ENCODE measurements at places on chromosomes 2 and 18.

DNA sequence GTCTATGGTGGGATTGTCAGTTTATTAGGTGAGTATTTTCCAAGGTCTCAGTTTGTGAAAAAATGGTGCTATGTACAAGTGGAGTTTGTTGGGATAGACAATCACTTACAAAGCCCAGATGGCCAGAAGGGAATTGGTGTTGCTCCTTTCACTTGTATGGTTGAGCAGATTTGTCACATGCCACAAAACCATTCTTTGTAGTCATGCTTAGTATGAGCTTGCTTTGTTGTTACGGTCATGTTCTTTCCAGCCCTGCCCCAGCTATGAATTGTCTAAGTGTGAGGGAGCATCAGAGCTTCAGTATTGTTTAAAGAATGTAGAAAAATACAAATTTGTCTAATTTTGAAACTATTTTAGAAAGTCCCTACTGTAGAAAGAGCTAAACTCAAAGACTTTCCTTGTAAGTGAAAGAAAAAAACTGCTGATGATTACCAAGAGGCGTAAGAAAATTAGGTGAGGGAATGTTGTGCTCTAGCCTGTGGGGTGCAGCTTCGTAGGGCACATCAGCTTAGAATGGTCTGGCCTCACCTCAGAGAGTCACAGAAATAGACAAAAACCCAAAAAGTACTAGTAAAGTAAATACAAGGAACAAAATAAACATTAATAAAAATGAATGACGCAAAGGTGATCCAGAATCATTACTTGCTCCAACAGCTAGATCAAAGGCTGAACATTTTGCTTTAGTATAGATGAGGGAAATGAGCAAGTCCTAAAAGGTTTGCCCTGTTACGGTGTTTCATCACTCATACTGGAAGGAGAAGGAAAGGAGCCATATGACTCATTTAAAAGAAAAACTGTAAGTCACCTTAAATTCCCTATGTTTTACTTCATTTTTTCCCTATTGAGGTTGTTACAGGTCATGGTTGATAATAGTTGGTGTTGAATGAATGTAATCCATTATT lies 9.2 kb downstream of the TGIF1 start:
- no peak for DNase-seq

- no peak for DNase-seq
These were observed 197.2 kb downstream of the LDLRAD4 start for GRCh38 chr18:13415736-13416135.

DNA sequence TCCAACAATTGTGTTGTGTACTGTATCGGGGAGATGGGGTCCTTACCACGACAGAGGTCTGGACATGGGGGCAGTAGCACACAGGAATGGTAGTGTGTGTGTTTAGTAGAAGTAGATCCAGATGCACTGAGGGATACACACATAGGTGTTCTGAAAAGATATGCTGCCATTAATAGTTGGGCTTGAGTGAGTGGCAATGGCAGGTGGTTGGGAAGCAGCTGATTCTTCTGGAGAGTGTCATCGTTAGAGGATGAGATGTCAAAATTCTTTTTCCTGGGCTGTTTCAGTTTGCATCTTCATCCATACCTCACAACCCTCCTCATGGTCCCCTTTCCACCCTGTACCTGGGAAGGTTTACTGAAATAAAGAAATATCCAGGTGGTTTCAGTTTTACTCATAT lies 66.6 kb downstream of the UGGT1 start:
- DNase-seq, result no peak

- DNase-seq, result no peak
These were observed 121.8 kb downstream of the PLB1 start for GRCh38 chr2:28617502-28618184.

DNA sequence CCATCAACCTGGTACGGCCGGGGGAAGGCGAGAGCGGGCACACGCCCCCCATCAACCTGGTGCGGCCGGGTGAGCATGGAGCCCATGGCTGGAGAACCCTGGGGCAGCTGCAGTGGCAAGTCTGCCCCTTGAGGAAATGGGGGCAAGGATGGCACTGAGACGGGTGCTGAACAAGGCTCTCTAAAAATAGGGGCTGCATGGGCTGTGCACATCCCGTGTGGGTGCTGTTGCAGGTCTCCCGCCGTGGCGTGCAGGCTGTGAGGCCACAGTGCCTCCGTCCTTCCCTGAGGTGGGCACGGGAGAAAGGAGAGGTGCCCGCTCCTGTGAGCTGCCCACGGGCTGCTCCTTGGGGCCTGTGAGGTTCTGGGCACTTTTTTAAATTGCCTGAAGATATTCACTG lies 99.2 kb downstream of the NFATC1 start:
- DNase-seq, result no peak

- no peak for DNase-seq
These were observed 521.2 kb downstream of the TNS1 start for GRCh38 chr2:217481577-217481976.

GRCh38 chr2:106189764-106190468 lies 4.2 kb downstream of the UXS1 start:
- DNase-seq, result no peak

DNA sequence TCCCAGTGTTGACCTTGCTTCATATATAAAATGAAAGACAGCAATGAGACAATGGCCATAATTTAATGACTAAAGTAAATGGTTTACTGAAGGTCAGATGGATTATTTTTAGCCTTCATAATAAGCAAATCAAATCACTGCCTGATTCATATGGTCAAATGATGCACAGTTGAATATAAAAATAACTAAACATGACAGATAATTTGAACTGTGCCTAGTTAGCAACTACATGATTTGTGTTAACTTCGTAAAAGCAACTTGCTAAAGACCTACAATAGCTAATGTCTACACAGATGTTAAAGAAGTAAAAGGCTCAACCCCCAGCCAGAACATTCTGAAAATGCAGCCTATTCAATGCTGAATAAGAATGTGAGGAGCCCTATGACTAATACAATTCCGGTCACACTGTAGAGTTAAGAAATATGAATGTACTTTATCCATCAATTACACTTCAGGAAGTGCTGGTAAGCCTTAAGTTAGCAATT lies 590.8 kb upstream of the CDH2 start:
- DNase-seq, result no peak

DNA sequence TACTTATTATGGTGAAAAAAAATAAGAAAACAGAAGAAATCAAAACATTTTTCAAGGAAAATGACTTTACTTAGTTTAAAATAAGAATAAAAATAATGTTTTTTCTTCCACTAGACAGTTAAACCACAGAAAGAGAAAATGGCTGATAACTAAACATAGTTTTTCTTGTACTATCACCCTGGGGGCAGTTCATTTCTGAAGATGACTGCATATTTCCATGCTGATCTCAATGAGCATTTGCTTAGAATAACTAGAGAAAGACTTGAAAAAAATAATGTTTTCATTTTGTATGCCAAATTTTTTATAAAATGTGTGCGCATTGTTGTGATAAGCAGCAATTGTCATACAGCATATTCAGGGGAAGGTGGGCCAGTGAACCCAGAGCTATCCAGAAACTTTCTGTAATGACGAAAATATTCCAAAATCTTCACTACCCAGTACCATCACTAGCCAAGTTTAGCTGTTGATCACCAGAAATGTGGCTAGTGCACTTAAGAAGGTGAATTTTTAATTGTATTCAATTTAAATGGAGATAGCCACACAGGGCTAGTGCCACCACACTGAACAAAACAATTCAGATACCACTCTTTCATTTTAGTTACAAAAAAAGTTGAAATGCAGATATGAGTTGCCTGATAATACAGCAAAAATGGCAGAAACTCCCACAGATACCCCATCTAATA lies 513.4 kb upstream of the NETO1 start:
- no peak for DNase-seq

DNA sequence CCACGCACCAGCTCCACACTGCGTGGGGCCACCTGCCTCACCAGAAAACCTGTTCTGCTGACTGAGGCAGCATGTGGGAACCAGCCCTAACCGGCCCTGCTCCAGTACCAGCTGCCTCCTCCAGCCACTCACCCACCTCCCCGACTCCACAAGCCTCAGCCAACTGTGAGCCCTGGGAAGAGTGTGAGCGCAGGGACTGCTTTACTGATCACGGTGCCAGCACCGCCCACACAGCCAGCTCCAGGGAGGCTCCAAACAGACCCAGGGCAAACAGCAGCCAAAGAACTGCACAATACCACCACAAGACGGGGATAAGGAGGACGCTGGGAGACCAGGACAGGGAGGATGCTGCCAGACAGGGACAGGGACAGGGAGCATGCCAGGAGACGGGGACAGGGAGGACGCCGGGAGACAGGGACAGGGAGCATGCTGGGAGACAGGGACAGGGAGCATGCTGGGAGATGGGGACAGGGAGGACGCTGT lies 28.4 kb downstream of the EIPR1 start:
- DNase-seq, result no peak

- DNase-seq, result no peak
These were observed 751 bp upstream of the DNAJC10 start for GRCh38 chr2:182715121-182715891.

DNA sequence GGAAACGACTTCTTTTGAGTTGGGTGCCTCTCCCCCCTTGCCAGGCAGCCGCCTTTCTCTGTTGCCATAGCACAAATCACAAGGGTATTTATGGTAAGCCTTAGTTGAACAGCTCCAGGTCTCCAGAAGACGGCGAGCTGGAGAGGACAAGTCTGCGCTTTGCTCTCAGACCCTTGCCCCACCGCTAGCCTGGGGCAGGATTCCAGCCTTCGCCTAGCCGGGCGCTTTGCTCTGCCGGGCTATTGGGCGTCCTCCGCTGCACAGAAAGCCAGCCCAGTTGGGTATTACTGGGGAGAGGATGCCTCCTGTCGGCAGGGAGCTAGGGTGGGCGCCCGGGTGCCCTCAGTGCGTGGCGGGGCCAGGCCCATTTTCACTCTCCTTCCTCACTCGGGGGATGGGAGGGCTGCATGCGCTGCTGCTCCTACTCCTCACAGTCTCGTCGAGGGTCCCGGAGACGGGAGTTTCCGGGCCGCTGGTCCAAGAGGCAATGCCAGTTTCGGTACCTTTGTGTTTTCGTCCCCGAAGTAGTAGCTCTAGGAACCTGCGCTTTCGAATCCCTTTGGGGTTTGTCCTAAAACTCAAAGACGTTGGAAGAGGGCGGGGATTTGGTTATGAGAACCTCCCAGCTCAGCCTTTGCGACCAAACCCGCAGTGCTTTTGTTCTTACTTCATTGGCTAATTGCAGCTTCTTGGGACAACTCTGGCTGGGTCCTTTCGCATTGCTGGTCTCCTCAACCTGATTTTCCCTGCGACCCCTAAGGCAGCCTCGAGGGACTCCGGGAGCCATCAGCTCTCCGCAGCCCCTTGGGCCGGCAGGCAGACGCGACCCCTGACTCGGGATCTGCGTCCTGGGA lies 3.6 kb upstream of the DLX2 start:
- DNase-seq, result peak; percentile 90

DNA sequence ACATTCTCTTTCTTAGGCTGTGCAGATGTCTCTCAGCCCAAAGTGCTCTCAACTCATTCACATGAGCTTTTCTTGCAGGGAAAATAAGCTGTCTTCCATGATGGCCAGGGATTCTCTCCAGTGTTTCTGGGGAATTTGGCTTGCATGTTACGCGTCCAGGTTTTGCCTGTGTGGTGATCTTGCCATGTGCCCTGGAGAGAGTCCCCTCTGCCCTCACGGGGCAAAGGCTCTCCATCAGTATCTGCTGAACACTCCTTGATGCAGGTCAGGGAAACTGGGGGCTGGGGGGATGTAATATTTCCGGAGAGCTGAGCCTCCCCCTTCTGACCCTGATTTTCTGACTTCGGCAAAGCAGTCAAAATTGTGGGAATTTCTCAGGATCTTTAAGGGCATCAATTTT lies 87.6 kb downstream of the ACKR3 start:
- DNase-seq, result no peak

DNA sequence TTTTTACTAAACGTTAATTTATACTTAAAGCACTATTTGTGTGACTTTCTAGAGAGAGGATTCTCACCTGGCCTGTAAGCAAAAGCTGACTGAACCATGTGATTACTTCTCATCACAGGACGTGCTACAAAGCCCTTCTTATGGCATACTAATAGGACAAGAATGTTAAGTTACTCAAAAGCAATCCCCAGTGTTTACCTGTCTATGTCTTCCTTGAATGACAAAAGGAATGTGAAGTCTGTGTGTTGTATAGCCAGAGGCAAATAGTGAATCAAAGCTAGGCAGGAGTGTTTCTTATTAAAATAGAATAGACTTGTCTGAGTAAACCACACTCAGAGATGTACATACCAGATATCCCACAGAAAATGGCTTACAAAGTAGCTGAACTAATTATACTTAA lies 1465.5 kb downstream of the SUCLG1 start:
- no peak for DNase-seq

DNA sequence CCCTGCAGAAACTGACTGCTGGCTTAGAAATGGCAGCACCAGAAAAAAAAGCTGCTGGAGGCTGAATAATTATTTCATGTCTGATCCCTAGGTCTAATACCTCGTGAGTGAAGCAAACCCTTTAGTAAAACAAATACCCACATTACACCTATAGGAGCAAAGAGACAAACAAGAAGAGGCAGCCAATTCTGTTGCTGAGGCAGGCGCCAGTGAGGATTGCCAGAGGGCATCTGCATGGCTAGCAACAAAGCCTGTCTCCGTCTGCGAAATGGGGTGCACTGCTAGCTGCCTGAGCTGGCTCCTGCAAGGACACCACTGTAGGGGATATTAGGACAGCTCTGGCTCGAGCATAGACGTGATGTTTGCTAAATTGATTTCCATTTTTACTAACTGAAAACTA lies 509.7 kb downstream of the TDRD15 start:
- peak; percentile 55 for DNase-seq

- no peak for DNase-seq
These were observed 154.1 kb upstream of the ZNF804A start for GRCh38 chr2:184444217-184444616.

DNA sequence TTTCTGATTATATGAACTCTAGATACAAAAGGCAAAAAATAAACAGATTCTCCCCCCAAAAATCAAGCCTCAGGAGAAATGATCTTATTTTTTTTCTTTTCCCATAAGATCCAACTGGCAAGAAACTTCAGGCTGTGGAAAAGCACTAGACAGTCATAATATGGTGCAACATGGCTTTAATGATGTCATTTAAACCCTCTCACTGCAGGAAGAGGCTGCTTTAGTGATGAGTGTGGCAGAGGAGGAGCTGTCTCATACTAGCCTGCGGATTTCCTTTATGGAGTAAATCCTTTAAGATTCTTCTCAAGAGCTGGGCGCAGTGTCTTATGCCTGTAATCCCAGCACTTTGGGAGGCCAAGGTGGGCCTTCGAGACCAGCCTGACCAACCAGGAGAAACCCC lies 83.3 kb upstream of the CD28 start:
- DNase-seq, result no peak

DNA sequence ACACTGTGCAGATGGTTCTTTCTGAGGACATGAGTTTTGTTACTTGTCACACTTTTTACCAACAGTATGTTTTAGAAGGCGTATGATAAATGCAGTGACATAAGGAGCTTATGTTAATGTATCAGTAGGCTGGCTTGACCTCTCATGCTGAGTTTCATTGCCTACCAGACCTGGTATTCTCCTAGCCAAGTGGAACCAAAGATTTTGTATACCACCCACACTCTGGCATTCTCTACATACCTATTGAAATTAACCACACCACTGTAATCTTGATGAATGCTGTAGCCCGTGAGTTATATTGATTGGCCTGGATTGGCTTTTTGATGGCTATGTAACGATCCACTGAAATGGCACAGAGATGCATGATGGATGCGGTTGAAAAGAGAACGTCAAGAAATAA lies 11.4 kb downstream of the HTR2B start:
- no peak for DNase-seq

Measured in endodermal cell (in vitro differentiated cells).